ENCODE measurements at places on chromosomes 3 and 15. TPM values are rescaled to one million over a fixed set of nuclear protein-coding genes. Genes with fewer than 3 reads are reported as not detected.

- no peak for DNase-seq
Observed at GRCh38 chr15:71639471-71639870, 170.9 kb upstream of the NR2E3 start.

- no peak for DNase-seq
Observed at GRCh38 chr3:169894110-169894509, 17.3 kb upstream of the SAMD7 start.

Gene FRMD5
- total RNA-seq: 0.25 TPM

- no peak for DNase-seq
Observed at GRCh38 chr3:127085576-127085975, 102.7 kb downstream of the PLXNA1 start.

GRCh38 chr3:124063197-124063909 lies 71.4 kb upstream of the ROPN1 start:
- no peak for DNase-seq

DNA sequence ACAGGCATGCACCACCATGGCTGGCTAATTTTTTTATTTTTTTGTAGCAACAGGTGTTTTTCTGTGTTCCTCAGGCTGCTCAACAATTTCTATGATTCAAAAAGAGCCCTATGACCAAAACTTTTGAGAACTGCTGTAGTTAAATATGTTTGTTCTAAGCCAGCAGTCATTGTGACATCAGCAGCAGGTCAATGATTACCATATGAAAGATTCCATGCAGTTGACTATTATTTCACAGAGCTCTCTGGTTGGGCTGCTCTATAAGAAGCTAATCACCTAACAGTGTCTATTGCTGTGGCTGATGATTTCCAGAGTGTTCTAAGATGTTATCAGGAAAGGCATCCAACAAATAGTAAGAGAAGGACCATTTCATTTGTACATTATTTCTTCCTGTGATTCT lies at the start of gene CCDC54:
CCDC54 (plus strand) TSS at position 289 of the 400 bp plus-strand sequence. CDS start 149 bp downstream, outside the sequence.
- DNase-seq: no peak

GRCh38 chr3:115068799-115069198 lies 78.3 kb downstream of the ZBTB20 start:
- DNase-seq: no peak

- DNase-seq: no peak
Observed at GRCh38 chr3:85476891-85477495, 518.2 kb downstream of the CADM2 start.

- DNase-seq: no peak
Observed at GRCh38 chr15:85482894-85483293, 102.5 kb downstream of the AKAP13 start.

DNA sequence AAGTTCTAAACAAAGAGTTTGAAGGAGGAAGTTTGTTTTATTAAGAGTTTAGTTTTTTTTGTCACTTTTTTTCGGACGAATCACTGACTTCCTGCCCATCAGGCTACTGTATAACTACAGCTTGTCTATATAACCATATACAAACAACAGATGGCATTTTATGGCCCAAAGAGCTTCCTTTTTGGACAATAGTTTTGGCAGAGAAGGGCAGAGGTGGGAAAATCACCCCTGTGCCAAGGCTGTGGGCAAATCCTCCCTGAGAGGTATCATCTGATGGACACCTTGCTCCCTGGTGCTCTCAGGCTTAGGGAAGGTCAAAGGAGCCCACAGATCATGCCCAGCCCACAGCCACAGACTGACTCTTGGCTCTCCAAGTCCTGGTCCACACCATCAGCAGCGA lies 113.4 kb downstream of the OXNAD1 start:
- DNase-seq: no peak

GRCh38 chr3:67678665-67679064 lies 24.3 kb upstream of the SUCLG2 start:
- peak; percentile 44 for DNase-seq

DNA sequence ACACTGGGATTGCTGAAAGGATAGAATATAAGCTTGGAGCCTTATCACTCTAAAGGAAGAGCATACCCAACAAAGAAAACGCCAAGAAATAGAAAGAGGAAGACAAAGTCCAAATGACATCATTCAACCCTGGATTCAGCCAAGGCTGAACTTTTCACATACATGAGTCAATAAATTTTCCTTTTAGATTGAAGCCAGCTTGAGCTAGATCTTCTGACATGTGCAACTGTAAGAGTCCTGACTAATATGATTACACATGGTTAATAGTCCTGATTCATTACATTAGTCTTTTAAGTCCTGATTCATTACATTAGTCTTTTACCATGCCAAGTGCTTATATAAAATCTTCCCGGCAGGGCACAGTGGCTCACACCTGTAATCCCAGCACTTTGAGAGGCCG lies 13.6 kb upstream of the DENND6A start:
- DNase-seq: no peak

- DNase-seq: peak; percentile 45
Observed at GRCh38 chr15:81939604-81940440, 106.0 kb downstream of the MEX3B start.

DNA sequence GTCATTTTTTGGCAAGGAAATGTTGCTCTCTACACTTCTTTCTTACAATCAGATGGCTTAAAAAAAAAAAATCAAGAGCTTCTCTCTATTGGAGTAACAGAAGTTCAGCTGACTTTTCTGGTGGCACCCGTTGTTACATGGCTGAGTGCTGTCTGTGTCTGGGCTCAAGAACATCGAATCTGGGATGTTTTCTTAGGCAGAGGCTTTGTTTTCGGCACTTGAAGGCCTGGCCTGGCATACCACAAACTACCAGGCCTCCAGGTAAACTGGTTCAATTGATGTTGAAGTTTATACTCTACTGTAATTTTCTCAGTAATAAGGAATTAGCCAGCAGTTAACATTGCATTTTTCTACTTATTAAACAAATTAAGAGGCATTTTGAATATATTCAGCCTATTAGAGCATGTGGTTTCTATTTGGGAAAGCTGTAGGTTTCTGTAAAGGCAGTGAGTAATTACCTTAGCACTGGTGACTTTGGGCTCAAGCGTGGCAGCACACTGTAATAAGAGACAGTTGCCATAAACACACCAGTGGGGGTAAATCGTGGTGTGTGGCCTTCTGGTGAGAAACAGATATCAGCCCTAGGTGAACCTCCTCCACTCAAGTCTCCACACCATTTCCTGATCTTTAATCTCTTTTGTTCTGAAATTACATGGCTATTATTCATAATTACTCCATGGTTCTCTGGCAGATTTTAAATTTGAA lies 544.7 kb downstream of the MECOM start:
- no peak for DNase-seq

DNA sequence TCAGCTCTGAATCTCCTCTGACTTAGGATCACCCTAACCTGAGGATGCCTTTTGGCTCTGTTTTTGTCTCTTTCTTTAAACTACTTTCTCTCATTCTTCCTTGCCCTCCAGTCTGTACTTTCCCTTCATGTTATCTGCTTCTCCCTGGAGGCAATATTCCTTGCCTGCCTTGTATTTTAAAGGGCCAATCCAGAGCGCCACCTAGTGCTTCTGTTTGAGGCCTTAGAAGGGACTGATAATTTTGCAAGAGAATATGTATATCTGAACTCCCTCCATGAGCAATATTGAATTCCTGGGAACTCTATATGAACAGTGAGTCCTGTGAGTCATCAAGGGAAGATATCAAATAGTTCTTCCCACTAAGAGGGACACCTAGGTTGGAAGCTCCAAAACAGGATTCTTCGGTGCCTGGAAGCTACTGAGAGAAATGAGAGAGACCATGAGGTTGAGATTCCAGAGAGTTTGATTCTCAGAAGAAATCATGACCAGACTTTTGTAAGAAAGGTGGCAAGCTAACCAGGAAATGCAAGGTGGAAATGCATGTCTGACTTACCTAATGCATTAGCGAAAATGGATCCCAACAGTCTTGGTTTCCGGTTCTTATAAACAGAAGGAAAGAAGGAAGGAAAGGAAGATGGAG lies 203.8 kb upstream of the CD96 start:
- DNase-seq: peak; percentile 60

- DNase-seq: no peak
Observed at GRCh38 chr3:151992326-151993041, 119.0 kb downstream of the SUCNR1 start.

Gene PRSS50
- not detected for total RNA-seq

DNA sequence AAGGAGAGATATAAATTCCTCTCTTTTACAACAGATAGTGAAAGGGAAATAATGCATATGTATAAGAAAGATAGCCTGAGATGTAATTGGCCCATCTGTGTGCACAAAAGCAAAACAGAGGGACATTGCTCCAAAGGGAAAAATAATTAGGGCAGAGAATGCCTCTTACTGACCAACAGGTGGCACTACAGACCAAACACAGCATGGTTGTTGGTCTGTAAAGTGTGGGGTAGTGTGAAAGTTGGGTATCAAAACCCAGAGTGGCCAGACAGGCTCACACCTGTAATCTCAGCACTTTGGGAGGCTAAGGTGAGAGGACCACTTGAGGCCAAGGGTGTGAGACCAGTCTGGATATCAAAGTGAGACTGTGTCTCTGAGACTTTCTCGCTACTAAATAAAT lies 4.5 kb upstream of the TLNRD1 start:
- peak; percentile 27 for DNase-seq

DNA sequence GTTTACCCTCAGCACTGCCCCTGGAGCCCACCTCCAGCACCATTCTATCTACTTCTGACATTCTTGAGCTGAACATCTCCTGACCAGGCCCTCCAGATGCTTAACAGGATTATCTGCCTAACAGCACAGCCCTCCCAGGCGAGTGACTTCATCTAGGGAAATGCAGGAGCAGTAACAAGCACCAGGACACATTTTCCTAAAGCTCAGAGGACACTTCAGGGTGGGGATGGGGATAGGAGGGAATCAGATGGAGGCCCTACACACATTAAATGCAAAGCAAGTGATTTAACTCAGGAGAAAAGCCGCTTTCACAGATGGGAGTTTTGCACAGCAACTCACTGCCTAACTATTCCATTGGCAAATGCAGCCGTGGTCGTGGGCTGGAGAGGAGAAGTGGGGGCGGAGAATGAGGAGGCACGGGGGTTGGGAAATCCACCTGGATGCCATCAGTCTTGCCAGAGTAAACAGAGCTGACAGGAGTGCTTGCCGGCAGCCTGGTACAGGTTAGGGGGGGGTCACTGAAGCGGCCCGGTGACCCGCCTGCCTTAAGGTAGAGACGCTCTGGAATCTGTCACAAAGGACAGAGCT lies 21.3 kb upstream of the BNC1 start:
- no peak for DNase-seq

DNA sequence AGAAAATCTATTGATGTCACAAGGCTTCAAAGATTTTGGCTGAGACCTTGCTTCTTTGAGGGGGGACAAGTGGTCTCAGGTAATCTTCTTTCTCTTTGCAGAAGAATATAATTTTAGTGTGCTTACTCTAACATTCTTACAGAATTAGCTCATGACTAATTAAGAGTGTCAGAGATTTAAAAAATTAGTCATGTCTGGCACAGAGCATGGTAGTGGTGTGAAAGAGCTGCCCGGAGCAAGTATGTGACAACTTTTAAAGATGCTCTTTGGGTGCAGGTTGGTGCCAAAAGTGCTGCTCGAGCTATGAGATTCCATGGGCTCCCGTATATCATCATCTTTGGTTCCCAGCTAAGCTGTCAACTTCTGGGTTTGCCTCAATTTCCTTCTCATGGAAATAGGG lies 31.1 kb downstream of the CYP19A1 start:
- DNase-seq: no peak

DNA sequence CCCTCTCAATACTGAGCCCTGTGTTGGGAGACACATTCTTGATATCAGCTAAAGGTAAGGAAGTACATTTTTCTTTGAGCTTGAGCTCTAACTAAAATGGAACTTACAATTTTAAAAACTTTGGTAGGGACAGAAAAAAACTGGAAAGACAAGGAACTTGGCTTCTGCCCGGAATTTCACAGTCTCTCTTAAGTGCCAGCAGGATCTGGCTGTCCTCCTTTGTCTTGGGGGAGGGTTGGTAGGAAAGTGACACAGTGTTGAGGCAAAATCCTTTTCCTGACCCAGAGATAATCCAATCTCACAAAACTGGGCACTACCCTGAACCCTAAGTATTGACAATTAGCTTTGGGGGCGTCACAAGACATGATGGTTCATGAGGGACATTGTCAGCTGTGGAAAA lies 45.3 kb downstream of the ZPLD1 start:
- DNase-seq: no peak

Gene C3orf85
- total RNA-seq: not detected

Gene DNAJC17
- total RNA-seq: 35.9 TPM

GRCh38 chr15:92077353-92078085 lies 224.0 kb downstream of the SLCO3A1 start:
- peak; percentile 84 for DNase-seq

Gene SLC51B
- not detected for total RNA-seq

Gene SHC4
- total RNA-seq: 2.5 TPM

DNA sequence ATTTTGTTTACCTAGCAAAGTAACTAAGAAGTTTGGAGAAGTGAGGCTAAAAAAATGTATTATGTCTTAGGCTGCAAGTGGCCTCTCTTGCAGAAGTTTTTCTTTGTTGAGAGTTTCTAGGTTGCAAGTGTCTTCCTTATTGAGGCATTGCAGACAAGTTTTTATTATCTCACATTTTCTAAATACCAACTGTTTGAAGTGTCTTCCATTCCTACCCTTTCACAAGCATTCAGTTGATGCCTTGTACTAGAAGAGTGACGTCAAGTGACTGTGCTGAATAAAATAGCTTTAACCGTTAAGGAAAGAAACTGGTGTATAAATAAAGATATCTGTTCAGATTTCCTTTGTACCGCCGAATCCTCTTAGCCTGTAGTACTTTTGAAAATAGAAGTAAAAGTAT lies 123.3 kb downstream of the ALCAM start:
- DNase-seq: no peak

- no peak for DNase-seq
Observed at GRCh38 chr15:69658411-69658945, 205.9 kb downstream of the RPLP1 start.

Gene STRIT1
- total RNA-seq: not detected

Gene PPP1R14D
- not detected for total RNA-seq

Data from activated CD8-positive, alpha-beta T cell treated with anti-CD3 and anti-CD28 coated beads for 36 hours (primary cell).